ENCODE measurements at places on chromosomes 5 and 9. TPM values are rescaled to one million over a fixed set of nuclear protein-coding genes. Genes with fewer than 3 reads are reported as not detected.
A peak's percentile ranks its signal among the peaks of the same experiment; 100 is the strongest.

DNA sequence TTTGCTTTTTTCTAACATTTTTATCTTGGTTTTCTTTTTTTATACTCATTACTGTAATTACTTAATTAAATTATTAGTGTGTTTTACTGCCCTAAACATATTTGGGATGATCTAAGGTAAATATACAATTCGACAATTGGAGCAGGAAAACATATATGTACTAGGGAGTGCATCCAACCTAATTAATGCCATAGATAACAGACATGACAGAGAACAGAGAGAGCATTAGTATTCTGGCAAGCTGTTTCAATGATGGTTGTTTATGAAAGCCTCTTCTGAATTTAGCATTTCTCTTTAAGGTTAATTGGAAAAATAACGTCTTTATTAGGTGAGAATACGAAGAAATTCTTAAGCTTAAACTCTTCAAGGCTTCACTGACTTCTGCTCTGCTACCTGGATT, 300.1 kb upstream of the PRR16 start:
- no peak for DNase-seq

GRCh38 chr9:36045610-36046009, 8.9 kb downstream of the RECK start:
- no peak for DNase-seq

DNA sequence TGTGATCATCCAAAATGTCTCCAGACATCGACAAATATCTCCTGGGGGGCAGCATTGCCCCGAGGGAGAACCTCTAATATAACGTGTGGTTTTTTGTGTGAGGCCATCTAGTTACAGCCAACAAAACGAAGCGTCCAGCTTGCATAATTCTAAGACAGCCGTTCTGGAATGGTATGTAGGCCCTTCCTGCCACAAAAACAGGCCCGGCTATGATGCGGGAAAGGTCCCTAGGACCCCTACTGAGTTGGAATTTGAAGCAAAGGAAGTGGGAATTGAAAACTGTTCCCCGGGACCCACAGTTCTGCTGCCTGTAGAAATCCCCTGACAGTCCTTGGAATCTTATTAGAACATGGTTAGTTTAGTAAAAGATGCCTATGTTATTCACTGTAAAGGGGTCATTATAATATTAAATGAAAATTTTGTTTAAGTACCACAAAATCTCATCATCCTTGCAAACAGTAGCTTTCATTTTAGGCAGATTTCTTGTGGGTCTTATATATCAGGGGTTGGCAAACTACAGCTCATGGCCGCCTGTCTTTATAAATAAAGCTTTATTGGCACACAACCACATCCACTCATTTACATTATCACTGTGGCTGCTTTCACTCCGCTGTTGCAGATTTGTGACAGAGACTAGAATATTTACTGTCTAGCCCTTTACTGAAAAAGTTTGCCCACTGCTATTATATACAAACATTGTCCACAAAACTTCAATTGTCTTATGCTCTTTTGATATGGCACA, 70.7 kb downstream of the MSX2 start:
- no peak for DNase-seq

The RNF180 gene
- total RNA-seq, result 5.6 TPM

The FABP6 gene
- total RNA-seq, result not detected

The PCDHGA2 gene
- total RNA-seq, result 2.6 TPM

The PCDHB15 gene
- total RNA-seq, result under 0.01 TPM

The PCDHB11 gene
- not detected for total RNA-seq

The SNCB gene
- total RNA-seq, result not detected

The LMX1B gene
- total RNA-seq, result not detected

The CEP78 gene
- total RNA-seq, result 27.6 TPM

The IGIP gene
- 7.8 TPM for total RNA-seq

- DNase-seq, result peak; percentile 10
These were observed 424.1 kb upstream of the KIF2A start for GRCh38 chr5:61881821-61882487.

DNA sequence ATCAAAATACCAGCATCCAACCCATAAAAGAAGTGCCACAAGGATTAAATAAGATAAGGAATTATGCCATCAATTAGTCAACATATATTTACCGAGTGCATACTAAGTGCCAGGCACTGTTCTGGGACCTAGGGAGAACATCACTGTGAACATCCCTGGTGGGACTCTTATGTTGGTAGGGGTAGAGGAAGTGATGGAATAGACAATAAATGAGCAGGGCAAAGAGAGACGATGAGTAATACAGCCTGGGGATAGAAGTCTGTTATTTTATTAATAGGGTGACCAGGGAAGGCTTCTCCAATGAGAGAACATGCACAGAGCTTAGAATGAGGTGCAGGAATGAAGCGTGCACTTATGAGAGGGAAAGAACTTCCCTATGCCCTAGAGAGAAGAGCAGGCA, 47.4 kb upstream of the VLDLR start:
- no peak for DNase-seq
